NCI-H510A treated with DMSO at 0.1 percent for 48 hours (cell line): ENCODE measurements at places on chromosomes 11 and 22.

DNA sequence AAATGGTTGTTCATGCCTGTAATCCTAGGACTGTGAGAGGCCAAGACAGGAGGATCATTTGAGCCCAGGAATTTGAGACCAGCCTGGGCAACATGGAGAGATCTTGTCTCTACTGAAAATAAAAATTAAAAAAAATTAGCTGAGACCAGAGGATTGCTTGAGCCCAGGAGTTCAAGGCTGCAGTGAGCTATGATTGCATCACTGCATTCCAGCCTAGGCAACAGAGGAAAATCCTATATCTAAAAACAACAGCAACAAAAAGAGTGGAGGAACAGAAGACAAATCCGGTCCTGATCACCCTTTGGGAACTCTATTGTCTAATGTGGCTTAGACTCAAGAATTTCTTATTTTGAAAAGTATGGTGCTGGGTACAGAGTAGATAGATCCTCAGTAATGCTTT is 17.3 kb downstream of the BARX2 start:
- DNase-seq: no peak

GRCh38 chr22:27219036-27219435 is 561.6 kb downstream of the MIAT start:
- DNase-seq: no peak

DNA sequence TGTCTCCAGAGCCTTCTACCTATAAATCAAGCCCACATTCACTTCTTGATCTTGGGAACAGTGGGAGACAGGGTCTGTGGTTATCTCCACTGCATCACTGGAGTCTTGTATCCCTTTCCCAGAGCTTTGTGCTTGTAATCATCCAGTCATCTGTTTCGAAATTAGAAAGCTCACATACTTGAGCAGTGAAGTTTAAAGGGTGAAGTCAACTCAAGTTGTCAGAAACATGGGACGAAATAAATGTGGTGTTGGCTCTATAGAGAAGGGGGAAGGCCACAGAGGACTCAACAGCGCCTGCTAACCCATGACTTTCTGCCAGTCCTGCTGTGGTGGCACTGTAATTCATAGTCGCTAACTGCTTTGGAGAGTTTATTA is 197.5 kb downstream of the DBX1 start:
- DNase-seq: no peak

- DNase-seq: no peak
Measured at GRCh38 chr22:49814164-49814686, 13.4 kb downstream of the BRD1 start.

GRCh38 chr11:82356316-82356715 is 377.3 kb downstream of the FAM181B start:
- no peak for DNase-seq

- no peak for DNase-seq
Measured at GRCh38 chr11:2813141-2813908, 72.2 kb downstream of the CDKN1C start.

DNA sequence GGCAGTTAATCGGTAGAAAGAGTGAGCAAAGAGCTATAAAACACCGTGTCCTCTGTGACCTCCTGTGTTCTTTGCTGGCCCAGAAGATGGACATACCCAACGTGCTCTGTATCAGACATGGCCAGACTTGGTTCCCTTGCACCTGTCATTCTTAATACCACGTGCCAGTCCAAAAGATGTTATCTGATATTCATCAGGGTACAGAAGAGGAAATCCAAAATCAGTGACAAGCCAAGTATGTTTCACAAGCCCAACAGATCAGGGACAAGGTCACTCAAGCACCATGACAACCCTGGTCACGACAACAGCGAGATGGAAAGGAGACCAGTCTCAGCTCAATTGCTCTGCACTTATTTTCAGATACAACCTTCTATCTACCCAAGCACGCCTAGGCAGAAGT is 3.4 kb downstream of the LRP4 start:
- no peak for DNase-seq

DNA sequence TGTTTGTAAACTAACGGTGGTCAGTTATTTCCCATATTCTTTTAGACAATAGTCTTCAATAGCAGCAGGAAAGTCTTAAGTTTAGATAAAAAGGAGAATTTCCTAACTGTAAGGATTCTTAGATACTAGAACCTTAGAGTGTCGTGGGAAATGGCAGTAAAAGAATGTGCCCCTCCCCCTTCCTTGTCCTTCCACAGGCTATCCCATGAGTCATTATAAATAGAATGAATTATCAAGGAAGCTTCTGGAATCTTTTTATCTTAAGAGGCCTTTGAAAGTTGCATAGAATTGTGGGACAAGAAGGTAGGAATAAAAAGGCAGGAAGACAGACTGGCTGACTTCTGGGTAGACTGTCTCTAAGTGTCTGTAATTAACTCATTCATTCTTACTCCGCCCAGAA is 165.2 kb upstream of the TBCEL start:
- DNase-seq: no peak

DNA sequence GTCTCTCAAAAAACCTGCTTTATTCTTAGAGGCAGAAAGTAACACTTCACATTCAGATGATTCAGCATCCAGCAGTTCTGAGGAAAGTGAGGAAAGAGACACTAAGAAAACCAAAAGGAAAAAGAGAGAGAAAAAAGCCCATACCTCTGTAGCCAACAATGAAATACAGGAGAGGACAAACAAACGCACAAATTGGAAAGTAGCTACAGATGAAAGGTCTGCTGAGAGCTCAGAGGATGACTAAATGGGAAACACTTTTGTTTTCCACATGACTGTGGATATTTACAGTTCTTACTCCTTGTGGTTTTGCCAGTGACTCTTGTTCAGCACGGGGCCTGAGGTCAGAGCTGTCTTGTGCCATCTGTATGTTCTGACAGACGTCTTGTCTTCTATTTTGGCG is 3.8 kb downstream of the TIMM8B start:
- DNase-seq: no peak

- DNase-seq: no peak
Measured at GRCh38 chr11:95674657-95675358, 114.8 kb downstream of the FAM76B start.

DNA sequence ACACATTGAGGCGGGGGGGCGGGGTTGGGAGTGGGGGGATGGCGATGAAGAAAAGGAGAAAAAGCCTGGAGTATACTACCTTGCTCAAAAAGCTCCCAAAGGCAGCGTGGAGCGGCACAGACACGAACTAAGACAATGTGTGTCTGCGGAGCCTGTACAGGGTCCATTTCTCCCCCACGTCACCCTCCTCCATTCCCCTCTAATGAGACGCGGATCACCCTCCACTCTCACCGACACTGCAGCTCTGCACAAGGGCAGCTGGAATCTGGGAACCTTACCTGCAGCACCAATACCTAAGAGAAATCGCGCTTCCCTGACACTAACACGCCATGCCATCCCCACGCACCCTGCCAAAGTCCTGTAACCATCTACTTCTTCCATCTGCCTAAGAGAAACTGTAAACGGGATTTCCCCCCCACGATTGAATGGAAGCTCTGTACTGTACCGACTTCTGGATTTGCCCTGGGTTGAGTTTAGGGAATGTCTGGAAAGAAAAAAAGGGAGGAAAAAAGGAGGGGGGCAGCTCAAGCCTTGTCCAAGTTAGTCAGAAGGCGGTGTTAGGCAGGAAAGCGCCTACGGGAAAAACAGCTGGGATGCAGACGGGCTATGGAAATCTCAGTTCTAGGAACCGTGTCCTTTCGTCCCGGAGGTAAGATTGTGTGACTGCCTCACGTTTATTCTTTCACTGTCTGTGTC is 125.7 kb upstream of the C11orf58 start:
- peak; percentile 43 for DNase-seq

DNA sequence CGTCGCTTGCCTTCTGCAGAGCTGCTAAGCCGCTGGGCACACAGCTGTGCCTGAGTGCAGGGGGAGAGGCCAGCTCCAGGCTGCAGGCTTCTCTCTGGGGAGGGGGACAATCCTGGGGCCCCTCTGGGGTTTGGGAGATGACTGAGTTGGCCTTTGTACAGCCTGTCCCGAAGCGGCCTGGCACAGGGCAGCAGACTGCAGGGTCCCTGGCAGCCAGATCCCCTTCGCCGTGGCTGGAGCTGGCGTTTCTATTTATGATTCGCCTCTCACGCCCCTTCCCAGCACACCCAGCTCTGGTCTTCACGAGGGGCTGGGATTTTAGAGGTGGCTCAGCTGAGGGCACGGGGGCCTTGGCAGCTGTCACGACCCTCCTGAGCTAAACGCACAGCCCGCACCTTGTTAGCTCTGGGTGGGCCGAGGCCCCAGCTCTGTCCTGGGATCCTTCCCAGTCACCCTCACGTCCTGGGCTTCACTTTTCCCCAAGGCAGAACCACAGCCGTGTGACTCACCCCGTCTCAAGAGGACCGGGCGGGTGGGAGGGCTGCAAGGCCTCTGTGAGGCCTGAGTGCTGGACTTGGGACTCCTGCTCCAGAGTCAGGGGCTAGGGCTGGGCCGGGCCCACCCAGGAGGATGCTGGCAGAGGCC is 18.4 kb downstream of the OSBPL5 start:
- no peak for DNase-seq

DNA sequence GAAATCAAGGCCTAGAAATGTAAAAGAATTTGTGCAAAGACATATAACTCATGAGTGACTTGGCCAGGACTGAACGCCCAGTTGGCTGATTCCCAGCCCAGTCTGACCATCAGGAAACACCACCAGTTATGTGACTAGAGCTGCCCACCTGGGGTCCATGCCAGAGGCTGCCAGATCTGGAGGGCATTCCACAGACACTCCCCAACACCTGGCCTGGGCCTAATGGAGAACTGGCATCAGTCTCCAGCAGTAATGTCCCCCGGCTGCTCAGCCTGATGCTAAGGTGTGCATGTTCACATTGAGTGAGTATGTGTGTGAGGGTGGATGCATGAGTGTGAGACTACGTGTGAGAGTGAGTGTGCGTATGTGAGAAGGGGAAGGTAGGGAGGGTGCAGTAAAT is 15.7 kb downstream of the PLAAT3 start:
- no peak for DNase-seq

DNA sequence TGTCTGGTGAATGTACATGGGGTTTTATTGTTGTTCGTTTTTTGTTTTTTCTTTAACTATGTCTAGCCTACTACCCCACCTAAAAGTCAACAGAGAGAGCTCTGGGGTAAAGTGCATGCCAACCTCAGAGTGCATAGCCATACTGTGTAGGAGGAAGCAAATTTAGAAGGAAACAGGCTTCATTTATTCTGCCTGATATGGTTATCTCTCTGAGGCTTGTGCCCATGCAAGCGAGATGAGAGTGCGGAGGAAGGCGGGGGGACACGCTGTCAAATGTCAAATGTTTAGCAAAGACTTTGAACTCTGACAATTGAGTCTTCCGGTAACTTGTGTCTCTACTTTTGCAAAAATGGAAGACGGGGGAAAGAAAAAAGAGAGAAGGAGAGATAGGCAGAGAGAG is 295.5 kb downstream of the ETS1 start:
- DNase-seq: peak; percentile 16

DNA sequence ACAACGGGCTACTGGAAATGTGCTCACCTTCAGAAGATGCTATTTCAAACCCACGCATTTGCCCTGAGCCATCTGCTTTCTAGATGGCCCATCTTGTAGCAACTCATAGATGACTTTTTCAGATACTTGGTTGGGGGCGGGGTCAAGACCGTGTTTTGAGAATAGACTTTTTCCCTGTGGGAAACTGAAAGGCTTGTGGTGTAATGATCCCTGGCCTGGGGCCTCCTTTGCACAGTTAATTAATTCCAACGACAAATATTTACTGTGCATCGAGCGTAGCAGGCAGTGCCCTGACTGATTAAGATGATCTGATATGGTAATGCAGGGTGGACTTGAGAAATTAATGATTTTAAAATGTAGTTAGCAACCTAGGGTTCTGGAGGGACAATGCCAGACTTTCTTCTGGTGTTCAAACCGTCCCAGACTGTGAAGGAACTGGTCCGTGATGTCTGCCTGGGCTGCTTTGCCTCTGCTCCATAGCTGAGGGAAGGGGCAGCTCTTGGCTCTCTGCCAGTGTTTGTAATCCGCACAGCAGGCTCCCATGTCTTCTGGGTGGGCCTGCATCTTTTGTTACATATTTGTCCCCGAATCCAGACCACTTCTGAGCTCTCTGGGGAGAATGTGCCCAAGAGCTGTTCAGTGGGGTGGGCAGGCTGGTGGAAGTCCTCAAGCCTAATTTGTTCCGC is 84.8 kb downstream of the ADAMTS15 start:
- DNase-seq: no peak

DNA sequence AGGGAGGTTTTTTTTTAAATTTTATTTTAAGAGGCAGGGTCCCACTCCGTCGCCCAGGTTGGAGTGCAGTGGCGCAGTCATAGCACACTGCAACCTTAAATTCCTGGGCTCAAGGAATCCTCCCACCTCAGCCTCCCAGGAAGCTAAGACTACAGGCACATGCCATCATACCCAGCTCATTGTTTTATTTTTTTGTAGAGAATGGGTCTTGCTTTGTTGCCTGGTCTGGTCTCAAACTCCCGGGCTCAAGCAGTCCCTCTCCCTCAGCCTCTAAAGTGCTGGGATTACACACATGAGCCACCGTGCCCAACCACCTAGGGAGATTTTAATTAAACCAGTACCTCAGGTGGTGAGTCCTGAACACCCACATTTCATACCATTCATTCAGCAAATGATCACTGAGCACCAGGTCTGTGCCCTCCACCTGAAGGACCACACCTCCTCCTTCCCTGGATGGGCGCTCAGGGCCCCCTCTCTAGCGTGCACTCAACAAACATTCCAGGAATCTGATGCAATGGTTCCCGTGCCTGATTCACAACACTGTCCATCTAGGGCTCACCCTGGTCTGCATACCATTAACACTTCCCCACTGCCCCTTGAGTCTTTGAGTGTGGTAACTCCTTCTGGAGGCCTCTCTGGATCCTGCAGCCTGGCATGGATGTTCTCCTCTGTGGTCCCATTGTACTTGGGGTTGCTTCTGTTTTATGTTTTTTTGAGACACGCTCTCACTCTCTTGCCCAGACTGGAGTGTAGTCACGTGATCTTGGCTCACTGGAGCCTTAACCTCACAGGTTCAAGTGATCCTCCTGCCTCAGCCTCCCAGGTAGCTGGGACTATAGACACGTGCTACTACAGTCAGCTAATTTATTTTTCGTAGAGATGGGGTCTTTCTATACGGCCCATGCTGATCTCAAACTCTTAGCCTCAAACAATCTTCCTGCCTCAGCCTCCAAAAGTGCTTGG is 9.6 kb upstream of the MYH9 start:
- no peak for DNase-seq

- DNase-seq: no peak
Measured at GRCh38 chr11:116547571-116547970, 225.2 kb downstream of the BUD13 start.

- no peak for DNase-seq
Measured at GRCh38 chr22:17951315-17951714, 73.0 kb downstream of the MICAL3 start.

- DNase-seq: no peak
Measured at GRCh38 chr22:18931905-18932652, 4.0 kb downstream of the PRODH start.
